Thoracic aorta (tissue), 2 donors: ENCODE measurements at places on chromosomes 3 and 15.

DNA sequence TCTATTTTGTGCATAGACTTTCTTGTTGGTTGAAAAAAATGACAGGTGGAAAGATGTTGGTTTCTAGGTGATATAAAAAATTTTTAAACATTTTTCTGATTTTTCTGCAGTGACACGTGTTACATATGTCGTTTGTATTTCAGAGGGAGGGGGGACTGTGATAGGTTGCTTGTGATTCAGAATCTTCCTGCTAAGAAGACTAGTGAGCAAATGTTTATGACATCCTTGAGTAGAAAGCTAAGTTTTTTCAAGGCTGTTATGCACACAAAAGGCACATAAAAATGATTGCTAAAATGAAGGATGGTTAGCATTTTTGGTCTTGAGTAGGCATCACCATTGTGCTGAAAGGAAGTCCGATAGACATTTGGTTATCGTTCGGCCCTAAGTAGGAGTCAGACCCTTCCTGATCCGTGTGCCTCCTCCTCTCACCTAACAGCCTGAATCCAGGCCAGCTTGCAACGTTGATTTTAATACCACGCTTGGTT, 1.5 kb downstream of the ZNF639 start:
- DNase-seq = no peak

- DNase-seq = no peak
Observed at GRCh38 chr15:29890336-29891095, 68.2 kb upstream of the TJP1 start.

GRCh38 chr3:29324180-29324651, 43.3 kb downstream of the RBMS3 start:
- DNase-seq = peak; percentile 68

GRCh38 chr3:32428092-32429068, 36.7 kb downstream of the CMTM7 start:
- no peak for DNase-seq

GRCh38 chr3:172607305-172608121, 84.3 kb upstream of the TNFSF10 start:
- DNase-seq = no peak

DNA sequence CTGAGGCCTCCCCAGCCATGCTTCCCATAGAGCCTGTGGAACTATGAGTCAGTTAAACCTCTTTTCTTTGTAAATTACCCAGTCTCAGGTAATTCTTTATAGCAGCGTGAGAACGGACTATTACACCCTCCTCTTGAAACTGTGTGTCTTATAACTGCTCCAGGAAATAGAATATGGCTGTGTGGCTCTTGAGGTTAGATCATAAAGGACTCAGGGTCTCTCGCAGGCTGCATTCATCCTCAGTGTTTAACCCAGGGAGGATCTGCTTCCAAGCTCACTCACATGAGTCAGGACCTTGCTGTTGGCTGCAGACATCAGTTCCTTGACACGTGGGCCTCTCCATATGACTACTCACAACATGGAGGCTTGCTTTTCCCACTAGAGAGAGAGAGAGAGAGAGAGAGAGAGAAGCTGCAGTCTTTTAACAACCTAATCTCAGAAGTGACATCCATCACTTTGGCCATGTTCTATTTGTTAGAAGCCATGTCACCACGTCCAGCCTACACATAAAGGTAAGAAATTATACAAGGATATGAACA, 114.3 kb upstream of the UBE2E1 start:
- no peak for DNase-seq

GRCh38 chr3:140595295-140595694, 82.6 kb upstream of the TRIM42 start:
- DNase-seq = no peak

- no peak for DNase-seq
Observed at GRCh38 chr3:183210341-183210740, 42.7 kb upstream of the B3GNT5 start.

DNA sequence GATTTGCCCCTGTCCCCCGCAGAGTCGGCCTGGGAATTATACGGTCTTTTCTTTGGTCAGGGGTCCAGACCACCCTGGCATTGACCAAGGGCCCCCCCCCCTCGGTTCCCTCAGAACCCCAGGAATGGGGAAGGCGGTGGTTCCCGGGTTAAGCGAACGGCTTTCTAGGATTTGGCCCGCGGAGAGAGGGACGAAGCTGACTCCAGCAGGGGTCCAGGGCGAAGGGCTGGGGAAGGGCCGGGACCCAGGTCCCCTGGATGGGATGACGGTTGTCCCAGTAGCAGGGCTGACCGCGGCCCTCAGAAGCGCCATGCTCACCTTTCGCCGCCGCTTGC, 274 bp downstream of the RRP9 start:
- DNase-seq = no peak

- DNase-seq = no peak
Observed at GRCh38 chr3:101725194-101725889, 928 bp downstream of the CEP97 start.

- no peak for DNase-seq
Observed at GRCh38 chr3:179425075-179425474, 26.2 kb downstream of the GNB4 start.

GRCh38 chr15:66580643-66581042, 14.8 kb upstream of the LCTL start:
- DNase-seq = no peak

DNA sequence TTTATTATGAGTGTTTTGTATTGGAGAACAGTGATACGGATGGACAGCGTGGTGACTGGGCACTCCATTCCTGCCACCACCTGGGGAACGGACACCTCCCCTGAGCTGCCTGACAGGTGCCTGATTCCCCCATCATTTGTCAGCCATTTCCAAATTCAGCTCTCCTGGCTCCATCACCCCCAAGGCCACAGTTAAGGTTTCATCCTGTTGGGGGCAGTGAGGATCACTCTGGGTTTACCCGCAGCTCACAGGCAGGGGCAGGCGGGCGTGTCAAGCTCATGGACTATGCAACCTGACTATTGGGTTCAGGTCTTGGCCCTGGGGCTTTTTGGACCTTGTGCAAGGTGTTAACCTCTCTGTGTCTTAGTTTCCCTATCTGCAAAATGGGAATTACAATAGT, 76.3 kb downstream of the RAB11A start:
- no peak for DNase-seq

DNA sequence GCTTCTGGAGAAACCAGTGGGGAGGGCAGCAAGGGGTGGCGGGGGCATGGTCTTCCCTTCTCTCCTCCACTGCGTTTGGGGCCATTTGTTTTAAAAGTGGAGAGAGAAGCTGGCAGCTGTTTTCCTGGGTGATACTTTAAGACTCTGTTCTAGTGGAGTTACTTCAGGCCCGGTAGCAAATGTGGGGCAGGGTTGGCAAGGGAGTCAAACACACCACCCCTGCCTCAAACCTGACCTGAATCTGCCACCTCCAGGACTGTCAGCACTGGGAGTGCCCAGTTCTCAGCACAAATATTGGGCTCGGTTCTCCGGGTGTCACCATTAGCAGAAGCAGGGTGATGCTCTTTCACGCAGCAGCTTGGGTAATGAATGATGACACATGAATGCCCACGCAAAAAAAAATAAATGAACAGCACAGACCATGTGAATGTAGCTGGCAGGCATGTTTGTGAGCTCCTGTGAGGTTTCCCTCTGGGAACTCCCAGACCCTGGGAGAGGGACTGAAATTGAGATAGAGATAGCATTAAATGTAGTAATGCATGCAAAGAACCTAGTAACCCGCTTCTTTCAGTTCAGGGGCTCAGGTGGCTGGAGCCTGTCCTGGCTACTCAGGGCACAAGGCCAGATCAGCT, 424.0 kb downstream of the MCTP2 start:
- no peak for DNase-seq
